ENCODE measurements at places on chromosomes 2 and 18. TPM values are rescaled to one million over a fixed set of nuclear protein-coding genes. Genes with fewer than 3 reads are reported as not detected.

Gene OTOF
- total RNA-seq, result 4.6 TPM

Gene CPSF3
- 33.7 TPM for total RNA-seq

Gene GALNT3
- total RNA-seq, result 4.6 TPM

Gene ACMSD
- total RNA-seq, result not detected

Gene NEU4
- 0.92 TPM for total RNA-seq

Gene MPP4
- 0.23 TPM for total RNA-seq

Gene TMEM87B
- total RNA-seq, result 17.5 TPM

Gene MYL1
- total RNA-seq, result not detected

Gene PRKRA
- 71.0 TPM for total RNA-seq

Gene IGFBP2
- 98.7 TPM for total RNA-seq

Gene CFC1
- total RNA-seq, result 9.2 TPM

Gene GNLY
- not detected for total RNA-seq

Gene KCNG2
- 0.69 TPM for total RNA-seq

Gene DNAJC10
- 71.7 TPM for total RNA-seq

Gene CACNB4
- total RNA-seq, result 67.8 TPM

Gene RNF125
- 4.4 TPM for total RNA-seq

Gene SFXN5
- 36.0 TPM for total RNA-seq

Gene IL36RN
- total RNA-seq, result not detected

Gene PLCL1
- total RNA-seq, result 26.5 TPM

Gene TLX2
- total RNA-seq, result not detected

Gene KYNU
- total RNA-seq, result 0.23 TPM

Gene SLC14A1
- total RNA-seq, result 5.1 TPM

Gene HRH4
- 0.23 TPM for total RNA-seq

Gene RNF152
- 144 TPM for total RNA-seq

Gene SEPTIN2
- total RNA-seq, result 295 TPM

Gene ABHD1
- 0.46 TPM for total RNA-seq

Gene CRACDL
- total RNA-seq, result 3.7 TPM
